PC-3 (cell line): ENCODE measurements at places on chromosomes 11 and 22.

DNA sequence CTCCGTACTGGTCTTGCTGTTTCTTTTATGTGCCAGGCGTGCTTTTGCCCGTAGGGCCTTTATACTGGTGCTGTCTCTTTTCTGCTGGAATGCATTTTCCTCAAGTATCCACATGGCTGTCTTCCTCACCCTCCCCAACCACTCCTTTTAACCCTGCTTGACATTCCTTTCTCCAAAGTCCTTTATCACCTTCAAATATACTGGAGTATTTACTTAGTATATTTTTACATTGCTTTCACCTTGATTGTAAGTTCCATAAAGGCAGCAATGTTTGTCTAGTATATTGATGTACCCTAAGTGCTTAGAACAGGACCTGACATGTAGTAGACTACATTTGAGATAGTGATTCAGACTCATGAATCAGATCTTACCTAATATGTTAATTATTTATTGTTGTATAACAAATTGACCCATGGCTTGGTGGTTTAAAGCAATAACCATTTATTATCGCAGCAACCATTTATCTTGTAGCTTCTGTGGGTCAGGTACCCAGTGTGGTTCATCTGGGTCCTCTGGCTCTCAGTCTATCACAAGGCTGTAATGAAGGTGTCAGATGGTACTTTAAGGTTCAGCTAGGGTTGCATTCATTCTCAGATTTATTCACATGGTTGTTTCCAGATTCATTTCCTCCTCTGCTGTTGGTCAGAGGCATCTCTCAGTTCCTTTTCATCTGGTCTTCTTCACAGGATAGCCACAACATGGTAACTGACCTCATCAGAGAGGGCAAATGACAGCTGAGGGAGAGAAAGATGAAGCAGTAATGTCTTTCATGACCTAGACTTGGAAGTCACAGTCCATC, 34.2 kb downstream of the DDX10 start:
- no peak for DNase-seq
- no peaks in the 10 kb centered on the region for H3K27me3 ChIP-seq
- H3K27ac ChIP-seq, result no peak overlapping the region
- peaks cover 30% of the 10 kb centered on the region for H3K36me3 ChIP-seq
- H3K4me1 ChIP-seq, result peaks cover 5% of the 10 kb centered on the region

GRCh38 chr11:62712276-62712812, 4.9 kb downstream of the GNG3 start:
- H3K36me3 ChIP-seq, result peaks cover 72% of the 10 kb centered on the region
- DNase-seq, result no peak
- no peaks in the 10 kb centered on the region for H3K4me1 ChIP-seq
- H3K27me3 ChIP-seq, result no peaks in the 10 kb centered on the region
- H3K4me3 ChIP-seq, result no peak overlapping the region
- no peak overlapping the region for H3K27ac ChIP-seq

DNA sequence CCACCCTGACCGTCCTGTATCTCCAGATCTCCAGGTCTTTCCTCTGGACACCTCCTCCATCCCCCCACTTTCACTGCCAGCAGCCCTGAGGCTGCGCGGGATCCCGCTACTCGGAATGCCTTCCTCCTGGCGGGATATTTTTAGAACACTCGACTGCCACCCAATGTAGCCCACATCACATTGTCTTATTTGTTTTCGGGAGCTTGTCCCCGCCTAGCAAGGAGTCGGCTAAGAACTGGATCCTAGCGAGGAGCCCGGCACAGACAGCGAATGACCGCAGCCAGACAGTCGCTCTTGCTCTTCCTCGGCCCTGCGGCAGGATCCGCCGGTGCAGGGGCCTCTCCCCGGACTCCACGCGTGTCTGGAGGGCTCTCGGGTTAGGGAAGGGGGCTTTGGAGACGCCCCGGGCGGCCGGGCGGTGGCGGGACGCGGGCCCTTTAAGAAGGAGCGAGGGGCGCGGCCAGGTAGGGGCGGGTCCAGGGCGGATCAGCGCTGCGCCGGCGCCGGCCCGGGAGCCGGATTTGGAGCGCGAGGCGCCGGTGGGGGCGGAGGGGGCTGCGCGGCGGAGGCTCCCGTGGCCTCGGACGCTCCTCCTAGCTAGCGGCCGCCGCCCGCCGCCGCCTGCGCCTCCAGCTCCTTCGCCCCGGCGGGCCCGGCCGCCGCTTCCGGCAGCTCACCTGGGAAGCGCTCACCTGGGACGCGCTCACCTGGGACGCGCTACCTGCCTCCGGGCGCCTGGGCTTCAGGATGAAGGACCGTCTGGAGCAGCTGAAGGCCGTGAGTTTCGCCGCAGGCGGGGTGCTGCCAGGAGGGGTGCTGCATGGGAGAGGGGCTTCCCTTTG, at the start of gene STX3:
STX3 (plus strand) TSS at position 518 of the 842 bp plus-strand sequence; CDS start at position 748, 230 bp downstream.
- H3K4me1 ChIP-seq, result peaks cover 20% of the 10 kb centered on the region
- DNase-seq, result peak; percentile 79
- no peaks in the 10 kb centered on the region for H3K36me3 ChIP-seq
- H3K27ac ChIP-seq, result peak within 1 kb of the TSS; percentile 77
- H3K27me3 ChIP-seq, result no peaks in the 10 kb centered on the region

DNA sequence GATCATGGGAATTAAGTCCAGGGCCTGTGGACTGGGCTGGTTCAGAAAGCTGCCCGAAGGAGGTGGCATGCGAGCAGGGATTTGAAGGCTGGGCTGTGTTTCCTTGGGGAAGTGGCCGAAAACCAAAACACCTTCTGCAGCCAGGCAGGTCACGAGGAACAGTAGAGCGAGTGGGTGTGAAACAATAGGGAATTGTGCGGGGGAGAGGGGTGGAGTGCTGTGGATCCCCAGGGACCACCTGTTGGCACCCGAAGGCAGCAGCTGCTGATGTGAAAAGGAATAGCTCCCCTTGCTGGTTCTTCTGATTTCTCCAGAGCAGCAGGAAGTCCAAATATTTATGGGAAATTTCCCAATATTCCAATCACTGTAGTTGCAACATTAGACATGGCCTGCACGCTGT, 24.6 kb downstream of the TP53I11 start:
- DNase-seq, result no peak
- H3K36me3 ChIP-seq, result no peaks in the 10 kb centered on the region
- no peak overlapping the region for H3K27ac ChIP-seq
- H3K27me3 ChIP-seq, result no peaks in the 10 kb centered on the region; the same call in 1 of the 2 replicates
- no peaks in the 10 kb centered on the region for H3K4me1 ChIP-seq

- H3K36me3 ChIP-seq, result no peaks in the 10 kb centered on the region
- H3K27ac ChIP-seq, result no peak overlapping the region
- DNase-seq, result no peak
These were observed 42.6 kb upstream of the SHANK2 start for GRCh38 chr11:71294846-71295600.

- H3K27ac ChIP-seq, result peak overlapping the region; percentile 35
- peaks cover 5% of the 10 kb centered on the region; the same call in 1 of the 2 replicates for H3K36me3 ChIP-seq
- H3K4me1 ChIP-seq, result peaks cover 39% of the 10 kb centered on the region
- DNase-seq, result no peak
- peak overlapping the region; percentile 62 for H3K4me3 ChIP-seq
- no peaks in the 10 kb centered on the region for H3K27me3 ChIP-seq
These were observed 915 bp upstream of the OSBP start for GRCh38 chr11:59616396-59616982.
